ENCODE measurements at places on chromosomes 1 and 21. TPM values are rescaled to one million over a fixed set of nuclear protein-coding genes. Genes with fewer than 3 reads are reported as not detected.

DNA sequence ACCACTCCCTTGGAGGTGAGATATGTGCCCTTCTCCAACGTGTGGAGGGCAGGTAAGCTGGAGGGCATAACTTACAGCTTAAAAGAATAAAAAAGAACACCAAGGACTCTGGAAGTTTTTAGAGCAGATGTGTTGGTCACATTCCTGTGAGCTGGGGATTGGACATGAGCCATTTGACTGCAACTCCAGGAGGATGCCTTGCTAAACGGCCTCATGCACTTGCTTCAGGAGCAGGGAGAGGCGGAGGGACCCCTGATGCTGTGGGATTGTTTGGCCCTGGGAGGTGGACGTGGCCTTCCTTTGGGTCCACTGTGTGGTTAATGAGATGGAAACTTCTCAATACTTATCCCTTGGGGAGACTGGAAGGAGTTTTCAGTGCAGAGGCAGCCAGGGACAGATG, 185.6 kb downstream of the RHOU start:
- no peaks in the 10 kb centered on the region for H3K36me3 ChIP-seq
- peaks cover 5% of the 10 kb centered on the region for H3K4me1 ChIP-seq
- no peak for DNase-seq
- H3K27me3 ChIP-seq: no peaks in the 10 kb centered on the region

GRCh38 chr1:162565460-162565859, 3.9 kb downstream of the UAP1 start:
- no peaks in the 10 kb centered on the region for H3K27me3 ChIP-seq
- no peak for DNase-seq
- H3K4me1 ChIP-seq: peaks cover 52% of the 10 kb centered on the region
- peak overlapping the region; percentile 94 for H3K4me3 ChIP-seq

Gene OR10Z1
- not detected for total RNA-seq

DNA sequence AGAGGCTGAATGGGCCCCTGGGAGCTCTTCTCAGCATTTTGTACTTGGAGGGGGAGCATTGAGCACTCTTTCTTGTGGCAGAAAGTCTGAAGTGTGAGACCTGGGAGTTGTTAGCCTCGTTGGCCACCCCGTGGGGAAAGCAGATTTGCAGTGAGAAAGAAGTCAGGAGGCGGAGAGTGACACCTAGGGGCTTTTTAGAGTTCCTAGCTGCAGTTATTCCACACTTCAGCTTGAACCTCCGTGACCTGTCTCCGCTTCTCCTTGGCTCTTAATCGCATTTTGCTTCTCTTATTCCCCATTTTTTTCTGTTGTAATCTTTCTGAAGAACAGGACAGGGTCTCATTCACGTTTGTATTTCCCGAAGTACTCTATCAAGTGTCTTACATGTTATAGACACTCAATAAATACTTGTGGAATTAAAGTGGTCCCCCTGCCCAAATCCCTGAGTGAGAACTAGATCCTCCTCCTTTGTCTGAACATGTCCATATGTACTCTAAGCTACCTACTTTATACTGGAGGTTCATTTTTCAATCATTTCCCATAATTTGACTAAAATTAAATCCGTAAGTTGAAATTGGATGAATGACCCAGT, 14.5 kb upstream of the C1orf141 start:
- H3K27ac ChIP-seq: no peak overlapping the region
- H3K27me3 ChIP-seq: no peaks in the 10 kb centered on the region
- no peak for DNase-seq
- H3K4me3 ChIP-seq: no peak overlapping the region
- H3K4me1 ChIP-seq: peaks cover 7% of the 10 kb centered on the region
- no peaks in the 10 kb centered on the region for H3K36me3 ChIP-seq

DNA sequence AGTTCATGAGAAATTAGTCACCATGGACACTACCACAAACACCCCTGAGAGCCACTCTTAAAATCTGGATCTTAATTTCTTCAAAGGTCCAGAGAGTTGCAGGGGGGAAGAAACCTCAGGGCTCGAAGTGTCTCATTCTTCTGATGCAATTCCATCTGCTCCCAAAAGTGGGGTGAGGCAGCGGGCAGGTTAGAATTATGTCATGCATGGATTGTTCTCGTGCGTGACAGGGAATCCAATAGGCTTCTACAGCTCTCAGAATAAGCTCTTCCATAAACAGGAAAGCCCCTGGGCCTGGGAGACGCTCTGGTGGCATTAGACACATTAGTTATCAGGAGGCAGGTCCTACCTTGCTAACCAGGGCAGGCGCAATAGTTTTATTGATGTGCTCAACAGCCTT, 8.4 kb downstream of the ENO1 start:
- peaks cover 31% of the 10 kb centered on the region for H3K4me1 ChIP-seq
- no peak overlapping the region for H3K27ac ChIP-seq
- no peaks in the 10 kb centered on the region for H3K27me3 ChIP-seq

- H3K4me1 ChIP-seq: no peaks in the 10 kb centered on the region
- DNase-seq: no peak
- H3K27me3 ChIP-seq: peaks cover 15% of the 10 kb centered on the region
- no peak overlapping the region for H3K27ac ChIP-seq
These were observed 497.1 kb downstream of the AJAP1 start for GRCh38 chr1:5151511-5151910.

Gene FAM3B
- total RNA-seq: not detected

DNA sequence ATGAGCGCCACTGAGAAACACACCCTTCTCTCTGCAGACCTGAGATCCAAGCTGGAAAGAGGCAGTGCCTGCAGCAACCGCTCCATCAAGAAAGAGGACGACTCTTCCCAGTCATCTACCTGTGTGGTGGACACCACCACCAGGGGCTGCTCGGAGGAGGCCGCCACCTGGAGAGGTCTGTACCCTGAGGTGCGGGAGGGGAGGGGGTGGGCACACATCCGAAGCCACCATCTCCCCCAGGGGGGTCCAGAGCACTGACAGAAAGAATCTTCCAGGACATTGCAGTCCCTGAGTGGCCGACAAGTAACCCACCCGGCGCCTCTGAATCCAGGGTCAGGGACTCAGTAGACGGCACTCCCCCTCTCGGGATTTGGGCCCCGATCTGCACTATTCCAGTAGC, 23.0 kb downstream of the TMEM201 start:
- H3K27me3 ChIP-seq: no peaks in the 10 kb centered on the region
- no peak overlapping the region for H3K4me3 ChIP-seq
- H3K27ac ChIP-seq: no peak overlapping the region
- no peak for DNase-seq
- H3K36me3 ChIP-seq: peaks cover 66% of the 10 kb centered on the region

DNA sequence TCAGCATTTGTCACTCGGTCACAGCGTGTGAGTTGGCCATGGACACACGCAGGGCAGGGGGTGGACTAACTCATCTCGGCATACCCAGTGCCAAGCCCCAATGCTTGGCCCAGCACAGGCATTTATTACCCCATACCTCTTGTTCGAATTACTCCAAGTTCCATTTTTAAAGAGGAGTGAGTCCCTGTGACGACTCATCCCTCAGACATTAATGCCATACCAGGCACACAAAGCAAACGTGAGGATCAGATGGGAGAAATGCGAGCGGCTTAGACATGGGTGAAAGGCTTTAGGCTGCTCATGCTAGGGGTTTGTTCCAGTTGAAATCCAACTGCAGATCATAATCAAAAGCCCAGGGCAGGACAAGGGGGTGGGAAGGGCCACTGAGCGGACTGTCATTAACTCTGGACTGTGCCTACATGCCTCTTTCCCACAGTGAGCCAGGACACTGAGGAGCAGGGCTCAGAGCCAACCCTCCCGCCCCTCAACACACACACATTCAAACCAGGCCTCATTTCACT, 118.5 kb upstream of the NGF start:
- H3K4me3 ChIP-seq: no peak overlapping the region
- H3K27me3 ChIP-seq: no peaks in the 10 kb centered on the region
- H3K36me3 ChIP-seq: no peaks in the 10 kb centered on the region
- H3K27ac ChIP-seq: no peak overlapping the region

DNA sequence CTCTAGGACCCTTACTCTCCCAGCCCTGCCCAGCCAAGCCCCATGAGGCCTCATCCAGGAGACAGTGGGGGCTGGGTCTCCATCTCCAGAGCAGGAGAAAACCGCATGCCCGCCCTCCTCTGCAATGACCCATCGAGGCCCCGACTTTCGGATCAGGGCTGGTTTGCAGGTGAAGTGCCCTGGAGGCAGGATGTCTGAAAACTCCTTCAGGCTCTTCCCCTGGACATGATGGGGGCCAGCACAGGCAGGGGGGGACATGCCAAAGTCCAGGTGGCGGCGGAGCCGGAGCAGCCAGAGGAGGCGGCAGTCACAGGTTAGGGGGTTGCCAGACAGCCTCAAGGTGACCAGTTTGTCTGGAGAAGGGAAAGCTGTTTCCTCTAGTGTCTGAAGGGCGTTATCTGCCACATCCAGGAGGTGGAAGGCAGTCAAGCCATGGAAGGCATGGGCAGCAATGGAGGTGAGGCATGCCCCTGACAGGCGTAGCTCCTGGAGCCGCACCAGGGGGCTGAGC, 3.9 kb downstream of the LINGO4 start:
- no peaks in the 10 kb centered on the region for H3K27me3 ChIP-seq
- no peaks in the 10 kb centered on the region for H3K36me3 ChIP-seq
- H3K27ac ChIP-seq: no peak overlapping the region
- no peak for DNase-seq
- H3K4me1 ChIP-seq: no peaks in the 10 kb centered on the region

DNA sequence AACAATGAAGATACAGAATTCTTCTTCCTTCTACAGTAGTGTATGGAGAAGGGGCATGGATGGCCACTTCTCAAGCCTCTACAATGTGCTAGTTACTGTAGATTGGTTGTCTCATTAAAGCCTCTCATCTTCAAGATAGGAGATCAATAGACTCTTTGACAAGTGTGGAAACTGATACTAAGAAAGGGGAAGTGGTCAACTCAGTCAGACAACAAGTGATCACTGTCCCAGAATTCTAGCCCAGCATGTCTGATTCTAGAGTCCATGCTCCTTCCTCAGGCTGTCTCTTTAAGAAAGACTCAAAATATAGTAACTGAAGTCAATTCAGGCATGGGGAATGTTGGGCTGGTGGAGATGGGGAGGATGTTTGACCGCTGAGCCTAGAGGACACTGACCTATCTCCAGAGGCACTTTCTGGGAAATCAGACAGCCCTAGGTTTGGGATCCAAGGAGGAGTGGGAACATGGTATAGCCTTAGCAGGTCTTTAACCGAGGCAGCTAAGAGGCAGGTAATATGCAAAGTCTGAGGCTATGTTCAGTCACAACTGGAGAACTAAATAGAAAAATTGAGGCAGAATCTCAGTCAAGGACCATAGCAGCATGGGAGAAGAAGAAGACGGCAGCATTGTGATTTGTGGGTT, 39.3 kb upstream of the EYA3 start:
- H3K27me3 ChIP-seq: no peaks in the 10 kb centered on the region
- DNase-seq: no peak
- H3K27ac ChIP-seq: no peak overlapping the region
- H3K36me3 ChIP-seq: no peaks in the 10 kb centered on the region

Gene PROK1
- not detected for total RNA-seq

Gene ATP1A2
- total RNA-seq: 137 TPM

GRCh38 chr21:35482933-35483662, 434.0 kb upstream of the RUNX1 start:
- no peak overlapping the region for H3K4me3 ChIP-seq
- no peaks in the 10 kb centered on the region for H3K36me3 ChIP-seq
- H3K27me3 ChIP-seq: peaks cover 10% of the 10 kb centered on the region

Gene S100A7A
- total RNA-seq: not detected

GRCh38 chr1:24828183-24828886, 83.1 kb downstream of the CLIC4 start:
- no peak overlapping the region for H3K4me3 ChIP-seq
- peaks cover 84% of the 10 kb centered on the region for H3K4me1 ChIP-seq
- no peaks in the 10 kb centered on the region for H3K36me3 ChIP-seq
- no peak for DNase-seq
- no peaks in the 10 kb centered on the region for H3K27me3 ChIP-seq

DNA sequence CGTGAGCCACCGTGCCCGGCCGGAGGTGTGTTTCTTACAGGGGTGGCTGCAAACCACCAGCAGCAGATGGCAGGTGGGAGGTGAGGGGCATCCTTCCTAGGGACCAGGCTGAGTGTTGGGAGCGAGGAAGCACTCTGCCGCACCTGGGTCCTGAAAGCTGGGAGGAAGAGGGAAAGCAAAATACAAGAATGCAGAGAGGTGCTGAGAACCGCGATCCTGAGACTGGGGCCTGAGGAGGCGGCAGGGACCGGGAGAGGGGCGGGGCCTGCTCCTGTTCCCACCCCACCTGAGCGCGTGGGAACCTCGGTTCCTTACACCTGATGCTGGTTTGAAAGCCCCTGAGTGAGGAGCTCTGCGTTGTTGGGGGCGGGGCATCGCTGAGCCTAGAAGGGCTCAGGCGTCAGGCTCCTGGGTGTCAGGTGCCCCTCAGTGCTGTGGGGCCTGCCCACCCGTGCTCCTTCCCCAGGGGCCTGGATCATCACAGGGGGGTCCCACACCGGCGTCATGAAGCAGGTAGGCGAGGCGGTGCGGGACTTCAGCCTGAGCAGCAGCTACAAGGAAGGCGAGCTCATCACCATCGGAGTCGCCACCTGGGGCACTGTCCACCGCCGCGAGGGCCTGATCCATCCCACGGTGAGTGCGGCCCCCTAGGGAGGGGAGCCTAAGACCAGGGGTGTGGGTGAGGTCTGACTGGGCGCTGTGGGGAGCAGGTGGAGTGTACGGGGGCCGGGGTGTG, 15.5 kb downstream of the TRPM2 start:
- H3K27ac ChIP-seq: no peak overlapping the region
- H3K27me3 ChIP-seq: peaks cover 7% of the 10 kb centered on the region
- DNase-seq: no peak
- H3K36me3 ChIP-seq: no peaks in the 10 kb centered on the region
- H3K4me3 ChIP-seq: no peak overlapping the region
- peaks cover 15% of the 10 kb centered on the region for H3K4me1 ChIP-seq

DNA sequence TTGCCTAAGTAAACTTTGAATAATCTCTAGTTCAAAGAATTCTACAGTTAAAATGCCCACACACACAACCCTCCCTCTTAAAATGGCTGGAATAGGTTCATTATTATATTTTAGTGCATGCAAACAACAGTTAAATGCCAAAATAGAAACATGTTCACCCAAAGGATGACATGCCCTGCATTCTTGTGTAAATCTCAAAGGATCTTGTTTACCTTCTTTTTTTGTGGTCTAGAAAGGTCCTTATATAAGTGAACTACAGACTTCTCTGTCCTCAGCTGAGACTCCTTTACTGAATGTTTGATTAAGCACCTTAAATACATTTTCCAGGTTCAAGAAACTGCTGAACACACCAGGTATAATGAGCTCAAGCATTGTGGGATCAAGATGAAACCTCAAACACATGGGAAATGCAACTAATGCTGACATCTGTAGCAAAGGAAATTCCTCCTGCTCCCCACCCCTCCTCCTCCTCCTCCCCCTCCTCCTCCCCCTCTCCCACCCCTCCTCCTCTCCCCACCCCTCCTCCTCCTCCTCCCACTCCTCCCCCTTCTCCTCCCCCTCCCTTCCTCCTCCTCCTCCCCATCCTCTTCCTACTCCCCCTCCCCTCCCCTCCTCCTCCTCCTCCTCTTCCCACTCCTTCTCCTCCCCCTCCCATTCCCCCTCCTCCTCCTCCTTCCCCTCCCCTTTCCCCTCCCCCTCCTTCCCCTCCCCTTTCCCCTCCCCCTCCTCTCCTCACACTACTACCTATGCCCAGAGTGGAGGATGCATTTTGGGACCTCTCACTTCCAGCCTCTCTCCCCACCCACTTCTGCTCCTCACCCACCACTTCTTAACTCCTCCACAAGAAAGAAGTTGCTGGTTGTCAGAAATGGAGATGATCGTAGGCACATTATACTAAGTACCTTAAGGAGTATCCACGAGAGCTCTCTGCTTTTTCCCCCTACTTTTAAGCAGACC, 233.9 kb downstream of the MRPL39 start:
- H3K36me3 ChIP-seq: no peaks in the 10 kb centered on the region
- DNase-seq: no peak
- H3K27me3 ChIP-seq: no peaks in the 10 kb centered on the region
- H3K4me3 ChIP-seq: no peak overlapping the region
- H3K27ac ChIP-seq: no peak overlapping the region

Gene CFHR1
- not detected for total RNA-seq

Gene C1orf115
- 11.1 TPM for total RNA-seq
